ENCODE measurements at places on chromosomes 16 and 17.

DNA sequence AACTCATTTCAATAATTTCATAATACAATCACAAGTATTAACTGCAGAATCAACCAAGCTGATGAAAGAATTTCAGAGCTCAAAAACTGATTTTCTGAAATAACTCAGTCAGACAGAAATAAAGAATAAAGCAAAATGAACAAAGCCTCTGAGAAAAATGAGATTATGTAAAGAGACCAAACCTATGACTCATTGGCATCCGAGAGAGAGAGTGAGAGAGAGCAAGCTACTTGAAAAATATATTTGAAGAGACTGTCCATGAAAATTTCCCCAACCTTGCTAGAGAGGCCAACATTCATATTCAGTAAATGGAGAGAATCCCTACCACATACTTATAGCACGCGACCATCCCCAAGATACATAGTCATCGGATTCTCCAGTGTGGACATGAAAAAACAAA lies 1376.4 kb downstream of the CDH11 start:
- DNase-seq = no peak

DNA sequence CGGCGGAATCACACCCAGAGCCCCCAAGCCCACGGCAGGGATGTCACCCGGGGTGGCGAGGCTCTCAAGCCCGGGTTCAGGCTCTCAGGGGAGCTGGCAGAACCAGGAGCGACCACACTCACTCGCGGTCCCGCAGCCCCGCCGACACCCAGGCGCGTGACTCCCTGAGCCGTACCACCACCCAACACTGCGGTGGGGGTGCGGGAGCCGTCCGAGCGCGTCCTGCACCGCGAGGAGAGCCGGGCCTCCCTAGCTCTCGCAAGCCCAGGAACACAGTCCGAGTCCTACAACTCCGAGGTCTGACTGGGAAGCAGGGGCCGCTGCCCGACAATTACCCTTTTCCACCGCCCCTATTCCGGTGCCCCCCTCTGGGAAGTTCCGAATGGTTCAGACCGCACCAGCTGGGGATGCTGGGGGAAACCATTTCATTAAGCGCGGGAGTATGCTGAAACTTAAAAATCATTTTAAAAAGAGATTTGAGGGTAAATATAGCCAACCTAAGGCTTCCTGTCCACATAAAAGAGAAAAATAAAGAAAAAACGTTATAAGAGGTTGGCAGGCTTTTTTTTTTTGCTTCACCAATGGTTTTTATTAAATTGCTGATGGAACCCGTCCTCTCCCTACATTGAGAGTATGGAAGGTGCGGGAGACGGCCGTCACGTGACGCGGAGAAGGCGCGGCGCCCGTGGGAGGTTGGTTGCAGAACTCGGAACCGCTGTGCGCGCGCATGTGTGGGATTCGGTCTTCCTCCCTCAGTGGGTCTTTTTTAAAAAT lies at the start of gene FLCN:
Gene FLCN (minus strand): TSS at position 143 of the 774 bp plus-strand sequence. CDS start 9,031 bp downstream, outside the sequence.
- peak; percentile 88 for DNase-seq

- DNase-seq = peak; percentile 77
Measured at GRCh38 chr16:11257131-11257938, 1.3 kb upstream of the SOCS1 start.

- DNase-seq = no peak
Measured at GRCh38 chr17:76147211-76148014, 6.4 kb upstream of the FOXJ1 start.

- DNase-seq = no peak
Measured at GRCh38 chr16:4684058-4684715, 9.2 kb upstream of the NUDT16L1 start.

- no peak for DNase-seq
Measured at GRCh38 chr17:8758137-8758596, at the start of gene SPDYE4. Gene SPDYE4, minus strand, starts transcription at chr17:8758546. Its CDS starts 164 bp downstream, at chr17:8758382.

- DNase-seq = peak; percentile 38
Measured at GRCh38 chr17:1374431-1375177, 25.4 kb downstream of the YWHAE start.

DNA sequence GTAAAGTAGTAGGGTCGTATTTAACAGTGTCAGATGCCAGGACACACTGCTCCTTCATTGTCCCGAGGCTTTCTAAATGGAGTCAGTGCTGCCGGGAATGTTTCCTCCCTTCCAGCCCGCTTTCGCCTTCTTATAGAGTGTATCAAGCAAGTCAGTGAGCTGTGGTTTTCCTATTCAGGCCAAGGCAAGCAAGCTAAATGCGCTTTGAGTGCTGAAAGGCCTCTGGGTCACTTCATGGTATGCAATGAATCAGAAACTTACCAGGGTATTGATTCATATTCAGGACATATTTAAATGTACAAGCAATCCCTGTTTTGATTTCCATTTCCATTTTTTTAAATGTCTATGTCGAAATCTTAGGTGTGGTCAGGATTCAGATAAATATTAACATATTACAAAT lies 327.9 kb upstream of the SOX9 start:
- no peak for DNase-seq

DNA sequence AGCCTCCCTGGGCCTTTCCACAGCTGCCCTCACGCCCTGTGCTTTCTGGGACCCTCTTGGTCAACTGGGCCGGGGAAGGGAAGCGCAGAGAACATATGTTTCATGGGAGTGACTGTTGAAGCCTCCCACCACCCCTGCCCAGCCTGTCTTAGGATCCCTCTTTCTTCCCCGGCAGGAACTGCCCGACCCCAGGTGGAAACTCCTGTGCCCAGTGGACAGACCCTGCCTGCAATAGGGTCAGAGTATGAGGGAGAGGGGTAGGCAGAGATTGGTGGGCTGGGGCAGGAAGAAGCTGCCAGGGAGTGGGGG lies 10.5 kb downstream of the HEXIM2 start:
- no peak for DNase-seq

- DNase-seq = no peak
Measured at GRCh38 chr16:78474762-78475161, 375.3 kb downstream of the WWOX start.

GRCh38 chr17:68628576-68628957 lies 27.4 kb upstream of the FAM20A start:
- no peak for DNase-seq

GRCh38 chr16:86150641-86151238 lies 251.8 kb downstream of the IRF8 start:
- DNase-seq = no peak

DNA sequence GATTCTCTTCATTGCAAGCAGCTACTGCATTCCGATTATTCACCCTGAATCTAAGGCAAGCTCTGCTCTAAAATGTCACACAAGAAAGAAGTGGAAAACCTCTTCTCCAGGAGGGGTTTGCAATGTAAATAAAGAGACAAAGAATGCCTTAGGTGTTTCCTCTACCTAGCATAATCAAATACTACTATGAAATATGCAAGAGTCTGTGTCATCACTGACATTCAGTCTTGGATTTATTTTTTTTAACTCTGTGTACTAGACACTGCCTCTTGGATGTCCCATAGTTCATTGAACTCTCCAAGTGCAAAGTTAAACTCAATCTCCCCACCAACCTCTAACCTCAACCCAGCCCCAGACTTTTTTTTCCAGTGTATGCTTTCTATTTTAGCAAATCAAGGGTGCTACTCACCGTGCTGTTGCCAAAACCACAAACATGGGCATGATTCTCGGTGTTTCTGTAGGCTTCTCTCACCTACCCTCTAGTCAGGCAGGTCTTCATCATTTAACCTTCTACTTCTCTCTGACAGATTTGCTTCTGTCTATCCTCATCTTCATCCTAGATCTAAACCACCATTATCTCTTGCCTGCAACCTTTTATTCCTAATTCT lies 329.1 kb downstream of the CDH13 start:
- no peak for DNase-seq

GRCh38 chr16:29779474-29779873 lies 1.4 kb downstream of the ZG16 start:
- no peak for DNase-seq

- DNase-seq = no peak
Measured at GRCh38 chr17:4483012-4483840, 15.5 kb upstream of the SPNS2 start.

GRCh38 chr16:1543085-1543896 lies 9.8 kb downstream of the TMEM204 start:
- peak; percentile 50 for DNase-seq

DNA sequence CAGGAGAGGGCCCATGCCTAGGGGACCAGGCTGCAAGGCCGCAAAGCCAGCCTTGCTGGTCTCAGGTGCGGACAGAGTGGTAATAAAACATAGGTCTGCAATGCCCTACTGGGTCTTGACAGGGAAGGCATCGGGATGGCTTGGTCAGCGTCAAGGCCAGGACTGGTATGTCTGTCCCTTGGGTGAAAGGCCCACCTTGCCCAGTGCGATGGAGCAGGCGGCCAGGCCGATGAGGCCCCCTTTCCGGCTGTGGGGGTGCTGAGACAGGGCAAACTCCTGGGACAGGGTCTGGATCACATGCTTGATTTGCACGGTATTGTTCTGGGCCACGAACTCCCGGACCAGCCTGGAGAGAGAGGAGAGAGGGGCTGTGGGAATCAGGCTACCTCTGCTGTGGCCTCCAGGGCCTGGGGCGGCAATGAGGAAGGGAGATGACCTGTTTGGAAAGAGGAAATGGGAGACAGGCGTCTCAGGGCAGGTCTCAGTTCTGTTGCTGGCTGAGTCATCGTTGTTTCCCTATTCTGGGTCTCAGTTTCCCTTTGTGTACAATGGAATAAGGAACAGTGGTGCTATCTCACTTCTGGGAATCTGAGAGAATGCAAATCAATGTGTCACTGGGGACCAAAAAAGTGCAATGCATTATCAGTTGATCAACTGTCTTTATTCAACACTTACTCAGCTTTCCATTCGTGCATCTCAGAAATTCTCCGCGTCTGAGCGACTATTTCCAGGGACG lies 14.8 kb downstream of the VAC14 start:
- DNase-seq = no peak

DNA sequence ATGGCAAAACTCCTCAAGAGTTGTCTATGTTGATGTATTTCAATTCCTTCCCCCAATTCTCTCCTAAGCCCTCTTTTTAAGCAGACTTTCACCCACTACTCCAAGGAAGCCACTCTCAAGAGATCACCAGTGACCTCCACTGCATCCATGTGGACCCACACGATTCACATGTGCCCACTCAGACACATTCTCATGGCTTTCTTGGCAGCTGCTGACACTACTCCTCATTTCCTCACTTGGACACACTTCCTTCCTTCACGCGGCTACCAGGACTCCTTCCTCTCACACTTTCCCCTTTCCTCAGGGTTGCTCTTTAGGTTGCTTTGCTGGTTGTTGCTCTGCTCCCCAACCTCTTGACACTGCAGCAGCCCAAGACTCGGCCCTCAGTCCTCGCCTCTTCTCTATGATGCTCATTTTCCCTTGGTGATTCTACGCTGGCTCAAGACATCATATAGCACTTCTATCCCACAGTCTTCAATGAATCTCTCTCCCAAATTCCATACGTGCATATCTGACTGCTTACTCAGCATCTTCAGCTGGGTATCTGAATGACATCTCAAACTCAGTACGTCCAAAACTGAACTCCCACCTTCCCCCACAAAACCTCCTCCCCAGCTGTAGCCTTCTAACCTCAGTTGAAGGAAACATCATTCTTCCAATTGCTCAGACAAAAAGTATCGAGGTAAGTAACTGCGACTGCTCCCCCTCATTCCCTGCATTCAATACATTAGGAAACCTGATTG lies 28.2 kb downstream of the HELZ start:
- no peak for DNase-seq

DNA sequence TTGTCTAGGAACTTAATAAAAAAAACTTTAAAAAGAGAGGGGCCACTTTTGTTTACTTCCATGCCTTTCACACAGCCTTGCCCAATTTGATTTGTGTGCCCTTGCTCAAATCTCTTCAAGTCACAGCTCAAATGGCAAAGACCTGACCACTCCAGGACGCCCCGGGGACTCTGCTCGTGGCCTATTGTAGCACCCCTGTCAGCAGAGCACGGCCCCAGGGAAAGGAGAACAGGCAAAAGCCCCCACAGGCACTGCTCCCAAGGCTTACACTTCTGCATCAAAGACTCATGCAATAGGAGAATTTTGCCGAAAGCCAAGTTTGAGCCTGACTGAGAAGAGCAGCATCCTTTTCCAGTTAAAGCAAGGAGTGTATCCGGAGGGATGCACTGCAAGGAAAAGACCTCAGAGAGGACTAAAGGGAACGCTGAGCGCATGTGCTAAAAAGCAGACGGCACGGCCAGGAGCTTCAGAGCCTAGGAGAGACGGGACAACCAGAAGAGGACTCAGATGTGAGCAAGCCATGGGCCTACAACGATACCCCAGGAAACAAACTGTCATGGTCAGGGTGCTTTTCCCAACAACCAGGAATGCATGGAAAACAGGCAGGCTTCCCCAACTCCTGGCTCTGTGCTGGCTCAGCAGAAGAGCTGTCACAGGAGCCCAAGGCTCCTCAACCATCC lies 8.2 kb downstream of the CREBBP start:
- DNase-seq = no peak

- DNase-seq = peak; percentile 75
Measured at GRCh38 chr17:30093463-30094147, 23.0 kb upstream of the NSRP1 start.

DNA sequence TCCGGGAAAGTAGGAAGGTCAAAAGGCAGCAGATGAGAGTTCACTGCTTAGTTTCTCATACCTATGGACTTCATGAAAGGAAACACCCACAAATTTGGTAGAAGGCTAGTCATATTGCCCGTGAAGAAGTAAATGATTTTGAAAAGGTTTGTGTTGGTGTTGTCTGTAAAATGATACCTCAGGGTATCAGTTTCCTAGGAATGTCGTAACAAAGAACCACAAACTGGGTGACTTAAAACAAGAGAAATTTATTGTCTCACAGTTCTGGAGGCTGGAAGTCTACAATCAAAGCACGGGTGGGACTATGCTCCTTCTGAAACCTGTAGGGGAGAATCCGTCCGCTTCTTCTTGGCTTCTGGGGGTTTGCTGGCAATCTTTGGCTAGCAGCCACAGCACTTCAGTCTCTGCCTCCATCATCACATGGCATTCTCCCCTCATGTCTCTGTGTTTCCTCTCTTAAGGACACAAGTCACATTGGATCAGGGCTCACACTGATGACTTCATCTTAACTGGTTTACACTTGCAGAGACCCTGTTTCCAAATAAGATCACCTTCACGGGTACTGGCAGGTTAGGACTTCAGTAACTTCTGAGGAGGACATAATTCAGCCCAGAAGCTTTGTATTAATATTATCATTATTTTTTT lies 2.0 kb upstream of the NAE1 start:
- DNase-seq = no peak

DNA sequence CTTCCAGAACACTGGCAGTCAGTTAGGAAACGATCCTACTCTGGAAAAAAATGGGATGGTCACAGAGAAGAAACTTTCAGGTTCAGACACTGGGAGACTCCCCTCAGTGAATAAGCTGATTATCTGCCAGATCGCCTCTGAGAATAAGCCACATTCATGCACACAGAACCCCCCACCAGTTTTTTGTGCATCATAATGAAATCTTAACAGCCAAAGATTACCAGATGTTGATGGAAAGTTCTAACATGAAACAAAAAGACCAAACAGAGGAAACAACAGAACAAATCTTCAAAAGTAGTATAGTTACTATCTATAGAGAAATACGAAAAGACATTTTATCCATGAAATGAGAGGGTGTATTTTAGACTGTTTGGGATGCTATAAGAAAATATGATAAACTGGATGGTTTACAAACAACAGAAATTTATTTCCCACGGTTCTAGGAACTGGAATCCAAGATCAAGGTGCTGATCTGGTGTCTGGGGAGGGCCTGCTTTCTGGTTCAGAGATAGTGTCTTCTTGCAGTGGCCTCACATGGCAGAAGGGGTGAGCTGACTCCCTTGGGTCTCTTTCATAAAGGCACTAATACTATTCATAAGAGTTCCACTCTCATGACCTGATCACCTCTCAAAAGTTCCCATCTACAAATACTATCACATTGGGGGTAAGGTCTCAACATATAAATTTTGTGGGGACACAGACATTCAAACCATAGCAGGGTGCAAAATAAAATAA lies 8.0 kb upstream of the AMZ2 start:
- no peak for DNase-seq

- DNase-seq = peak; percentile 93
Measured at GRCh38 chr17:66191593-66192377, at the start of gene CEP112. Gene CEP112, minus strand, starts transcription at chr17:66192133.

All from CD4-positive, alpha-beta T cell treated with Interferon alpha-2 for 1 hour (primary cell).